ENCODE measurements at places on chromosomes 13 and 19.

DNA sequence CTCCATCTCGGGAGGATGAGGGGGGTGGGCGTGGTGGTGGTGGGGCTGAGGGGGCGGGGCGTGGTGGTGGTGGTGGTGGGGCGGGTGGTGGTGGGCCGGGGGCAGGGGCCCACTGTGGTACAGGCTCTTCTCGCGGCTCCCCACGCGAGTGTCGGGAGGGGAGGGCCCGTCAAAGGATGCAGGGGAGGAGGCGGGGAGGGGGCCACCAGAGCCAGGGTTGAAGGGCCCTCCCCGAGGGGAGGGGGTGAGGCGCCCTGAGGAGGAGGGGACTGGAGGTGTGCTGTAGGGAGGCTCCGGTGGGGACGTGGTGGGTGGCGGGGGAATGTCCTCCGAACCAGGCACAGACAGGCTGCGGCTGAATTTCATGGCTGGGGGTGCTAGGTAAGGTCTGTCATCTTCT, 19.6 kb downstream of the C19orf81 start:
- H3K27ac ChIP-seq = no peak overlapping the region
- H3K4me1 ChIP-seq = no peaks in the 10 kb centered on the region
- no peak overlapping the region for H3K4me3 ChIP-seq
- peaks cover 22% of the 10 kb centered on the region for H3K27me3 ChIP-seq

GRCh38 chr19:49570997-49571676, 9.2 kb downstream of the NOSIP start:
- peaks cover 21% of the 10 kb centered on the region for H3K4me1 ChIP-seq
- peak overlapping the region; percentile 88 for H3K27ac ChIP-seq
- DNase-seq = peak; percentile 47
- no peaks in the 10 kb centered on the region for H3K27me3 ChIP-seq
- no peaks in the 10 kb centered on the region for H3K36me3 ChIP-seq

DNA sequence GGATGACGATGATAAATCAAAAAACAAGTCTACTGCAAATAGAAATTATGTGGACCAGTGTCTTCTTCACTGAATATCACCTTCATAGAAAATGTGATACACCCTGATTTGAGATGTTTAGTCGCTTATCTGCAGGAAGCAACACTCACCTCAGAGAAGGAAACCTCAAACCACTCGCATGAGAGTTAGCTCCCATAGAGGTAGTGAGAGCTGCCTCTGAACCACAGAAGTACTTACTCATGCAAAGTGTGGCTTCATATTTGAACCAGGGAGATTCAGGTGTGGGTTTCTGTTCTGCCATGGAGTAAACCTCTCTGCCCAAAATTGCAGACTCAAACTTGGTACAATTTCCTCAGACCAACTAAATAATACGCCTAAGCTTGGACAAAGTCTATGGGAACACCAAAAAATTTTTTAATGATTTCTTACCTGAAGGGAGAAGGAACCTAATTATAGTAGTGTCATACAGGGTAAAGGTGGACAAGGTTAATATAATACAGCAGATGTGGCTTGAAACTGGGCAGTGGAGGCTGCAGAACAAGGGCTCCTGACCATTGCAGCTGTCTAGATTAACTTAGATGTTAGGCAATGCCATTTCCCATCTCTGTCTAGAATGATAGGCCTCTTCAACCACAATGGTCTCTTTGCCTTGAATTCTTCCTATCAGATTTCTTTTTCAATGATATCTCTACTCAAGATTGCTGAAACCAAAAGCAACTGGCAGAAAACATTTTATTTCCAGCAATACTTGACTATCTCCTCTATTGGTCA, 29.6 kb upstream of the RCBTB2 start:
- no peak for DNase-seq
- H3K27me3 ChIP-seq = no peaks in the 10 kb centered on the region
- H3K27ac ChIP-seq = no peak overlapping the region
- no peak overlapping the region for H3K4me3 ChIP-seq
- no peaks in the 10 kb centered on the region for H3K4me1 ChIP-seq
- H3K36me3 ChIP-seq = no peaks in the 10 kb centered on the region

DNA sequence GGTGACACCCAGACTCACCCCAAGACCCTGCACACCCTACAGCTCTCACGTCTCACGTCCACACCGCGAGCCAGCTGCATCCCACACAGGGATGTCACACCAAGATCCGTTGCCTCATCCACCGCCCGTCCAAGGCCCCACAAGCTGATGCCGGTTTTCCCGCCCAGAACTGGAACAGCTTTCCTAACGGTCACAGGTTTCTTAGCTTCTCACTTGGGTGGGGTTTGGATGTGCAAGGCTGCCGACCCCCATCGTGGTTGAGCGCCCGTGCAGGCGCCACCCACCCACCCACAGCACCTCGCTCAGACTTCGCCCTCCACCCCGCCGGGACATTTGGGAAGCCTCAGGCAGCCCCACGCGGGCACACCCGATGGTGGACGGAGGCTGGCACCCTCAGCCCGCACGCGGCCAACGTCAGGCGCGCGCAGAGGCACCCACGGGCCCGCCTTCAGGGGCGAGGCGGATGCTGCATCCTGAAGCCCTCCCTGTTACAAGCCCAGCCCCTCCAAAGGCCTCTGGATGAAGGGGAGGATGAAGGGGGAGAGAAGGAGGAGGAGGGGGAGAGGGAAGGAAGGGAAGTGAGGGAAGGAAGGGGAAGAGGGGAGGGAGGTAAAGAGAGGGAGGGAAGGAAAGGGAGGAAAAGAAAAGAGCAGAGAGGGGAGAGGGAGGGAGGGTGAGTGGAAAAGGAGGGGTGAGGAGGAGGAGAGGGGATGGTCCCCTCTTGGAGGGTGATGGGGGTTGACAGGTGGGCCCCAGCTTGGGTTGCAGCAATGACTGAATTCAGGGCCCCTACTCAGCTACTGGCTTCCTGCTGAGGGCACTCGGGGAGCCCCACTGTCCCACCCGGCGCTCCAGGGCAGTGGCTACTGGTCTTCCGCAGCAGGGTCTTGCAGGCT, 12.8 kb downstream of the ONECUT3 start:
- H3K36me3 ChIP-seq = peaks cover 10% of the 10 kb centered on the region
- peaks cover 16% of the 10 kb centered on the region for H3K4me1 ChIP-seq
- H3K27ac ChIP-seq = no peak overlapping the region
- DNase-seq = no peak

DNA sequence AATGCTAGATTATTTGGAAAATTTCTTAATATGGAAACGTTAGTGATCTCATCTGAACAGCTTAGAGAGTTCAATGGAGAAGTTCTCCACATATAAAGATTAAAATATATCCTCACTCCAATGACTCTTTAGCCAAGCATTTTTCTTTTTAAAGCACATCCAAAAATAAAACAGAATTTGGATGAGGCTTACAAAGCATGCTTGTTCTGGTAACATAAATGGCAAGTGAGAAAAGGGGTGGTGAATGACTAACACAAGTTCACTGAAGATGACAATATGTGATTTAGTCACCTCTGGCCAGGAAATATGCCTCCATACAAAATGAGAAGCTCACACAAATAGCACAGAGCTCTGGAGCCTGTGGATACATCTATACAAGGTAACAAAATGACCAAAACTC, 253.0 kb downstream of the PCDH20 start:
- no peaks in the 10 kb centered on the region for H3K4me1 ChIP-seq
- H3K36me3 ChIP-seq = no peaks in the 10 kb centered on the region
- DNase-seq = no peak
- no peaks in the 10 kb centered on the region for H3K27me3 ChIP-seq
- no peak overlapping the region for H3K27ac ChIP-seq
- H3K4me3 ChIP-seq = no peak overlapping the region

DNA sequence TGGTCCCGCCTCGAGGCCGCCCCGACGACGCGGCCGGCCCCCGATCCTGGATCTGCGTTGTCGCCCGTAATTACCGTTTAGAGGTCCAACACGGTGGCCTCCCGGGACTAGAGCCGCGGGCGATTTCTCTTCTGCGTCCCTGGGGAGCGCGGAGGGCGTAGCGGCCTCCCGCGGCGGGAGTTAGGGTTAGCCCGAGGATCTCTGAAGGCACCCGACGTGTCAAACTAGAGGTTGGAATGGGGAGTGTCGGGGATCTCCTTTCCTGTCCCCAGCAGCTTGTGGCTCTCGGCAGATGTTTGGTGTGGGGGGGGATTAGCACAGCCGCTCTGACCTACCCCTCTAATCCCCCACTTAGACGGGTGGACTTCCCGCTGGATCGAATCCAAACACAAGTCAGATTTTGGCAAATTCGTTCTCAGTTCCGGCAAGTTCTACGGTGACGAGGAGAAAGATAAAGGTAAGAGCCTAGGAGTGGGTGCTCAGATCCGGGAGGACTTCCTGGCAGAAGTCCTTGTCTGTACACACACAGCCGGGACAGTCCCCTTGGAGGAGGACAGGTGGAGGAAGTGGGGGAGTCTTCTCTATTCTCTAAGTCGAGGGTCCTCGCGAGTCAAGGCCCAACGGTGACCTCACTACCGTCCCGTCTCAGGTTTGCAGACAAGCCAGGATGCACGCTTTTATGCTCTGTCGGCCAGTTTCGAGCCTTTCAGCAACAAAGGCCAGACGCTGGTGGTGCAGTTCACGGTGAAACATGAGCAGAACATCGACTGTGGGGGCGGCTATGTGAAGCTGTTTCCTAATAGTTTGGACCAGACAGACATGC, 581 bp downstream of the CALR start:
- peak overlapping the region; percentile 98 for H3K4me3 ChIP-seq
- H3K27me3 ChIP-seq = peaks cover 18% of the 10 kb centered on the region
- H3K27ac ChIP-seq = peak overlapping the region; percentile 97
- DNase-seq = no peak
- H3K36me3 ChIP-seq = no peaks in the 10 kb centered on the region

- H3K4me1 ChIP-seq = peaks cover 6% of the 10 kb centered on the region
- peak; percentile 68 for DNase-seq
- H3K36me3 ChIP-seq = peaks cover 4% of the 10 kb centered on the region
Observed at GRCh38 chr19:4575267-4576015, 16.0 kb upstream of the SEMA6B start.

- H3K27me3 ChIP-seq = peaks cover 5% of the 10 kb centered on the region
- DNase-seq = peak; percentile 69
- no peak overlapping the region for H3K27ac ChIP-seq
Observed at GRCh38 chr19:44807652-44808462, 1.0 kb upstream of the BCAM start.

GRCh38 chr13:60268203-60268555, 104.5 kb upstream of the DIAPH3 start:
- no peak for DNase-seq
- H3K27me3 ChIP-seq = no peaks in the 10 kb centered on the region
- no peaks in the 10 kb centered on the region for H3K36me3 ChIP-seq
- H3K27ac ChIP-seq = no peak overlapping the region
- no peaks in the 10 kb centered on the region for H3K4me1 ChIP-seq

- no peak overlapping the region for H3K4me3 ChIP-seq
- peaks cover 14% of the 10 kb centered on the region for H3K4me1 ChIP-seq
- peaks cover 2% of the 10 kb centered on the region for H3K27me3 ChIP-seq
- H3K36me3 ChIP-seq = no peaks in the 10 kb centered on the region
Observed at GRCh38 chr13:66520511-66521355, 709.4 kb downstream of the PCDH9 start.

DNA sequence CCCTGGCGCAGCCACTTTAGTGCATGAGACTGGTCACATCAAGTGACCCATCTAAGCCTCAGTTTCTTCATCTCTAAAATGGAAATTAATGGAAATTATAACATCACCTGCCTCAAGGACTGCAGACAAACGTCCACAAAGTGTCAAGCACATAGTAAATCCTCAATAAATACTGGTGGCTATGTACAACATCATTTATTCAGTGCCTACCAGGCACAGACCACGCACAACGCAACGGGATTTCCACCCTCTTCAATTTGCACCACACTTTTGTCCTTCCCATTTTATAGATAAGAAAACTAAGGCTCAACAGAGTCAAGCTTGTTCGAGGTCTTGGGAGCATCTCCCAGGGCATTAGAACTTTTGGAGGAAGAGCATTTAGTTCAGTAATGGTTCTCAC, 1.4 kb downstream of the ELAVL1 start:
- H3K27ac ChIP-seq = peak overlapping the region; percentile 97
- no peak for DNase-seq
- H3K36me3 ChIP-seq = no peaks in the 10 kb centered on the region

- H3K4me1 ChIP-seq = no peaks in the 10 kb centered on the region
- H3K27me3 ChIP-seq = peaks cover 18% of the 10 kb centered on the region
- DNase-seq = no peak
- no peak overlapping the region for H3K4me3 ChIP-seq
Observed at GRCh38 chr19:3784607-3785450, 1.4 kb downstream of the MATK start.

DNA sequence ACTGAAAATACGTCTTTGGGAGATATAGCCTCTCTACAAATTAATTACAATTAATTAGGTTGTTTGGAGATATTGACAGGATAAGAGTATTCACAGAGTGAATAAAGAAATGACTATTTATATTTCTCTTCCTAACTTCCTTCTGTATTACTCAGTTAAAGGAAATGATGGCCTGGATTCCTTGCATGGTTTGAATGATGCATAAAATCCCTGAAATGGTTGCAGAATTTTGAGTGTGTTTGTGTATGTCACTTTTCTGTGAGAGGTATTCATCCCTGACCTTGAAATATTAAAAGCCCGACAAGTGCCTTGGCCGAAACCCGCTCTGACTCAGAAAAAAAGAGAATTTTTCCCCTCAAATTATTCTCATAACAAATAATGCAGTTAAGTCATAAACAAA, 90.0 kb downstream of the PDS5B start:
- DNase-seq = no peak
- H3K4me3 ChIP-seq = no peak overlapping the region
- H3K27me3 ChIP-seq = no peaks in the 10 kb centered on the region
- H3K27ac ChIP-seq = no peak overlapping the region

GRCh38 chr13:32472194-32472621, 44.3 kb upstream of the N4BP2L1 start:
- no peak overlapping the region for H3K27ac ChIP-seq
- no peak for DNase-seq
- H3K4me3 ChIP-seq = no peak overlapping the region
- peaks cover 2% of the 10 kb centered on the region for H3K27me3 ChIP-seq
- no peaks in the 10 kb centered on the region for H3K4me1 ChIP-seq
- no peaks in the 10 kb centered on the region for H3K36me3 ChIP-seq

GRCh38 chr13:112790735-112791641, 101.2 kb downstream of the ATP11A start:
- H3K27ac ChIP-seq = no peak overlapping the region
- H3K4me1 ChIP-seq = no peaks in the 10 kb centered on the region
- DNase-seq = no peak
- peaks cover 6% of the 10 kb centered on the region for H3K36me3 ChIP-seq
- peaks cover 1% of the 10 kb centered on the region for H3K27me3 ChIP-seq

DNA sequence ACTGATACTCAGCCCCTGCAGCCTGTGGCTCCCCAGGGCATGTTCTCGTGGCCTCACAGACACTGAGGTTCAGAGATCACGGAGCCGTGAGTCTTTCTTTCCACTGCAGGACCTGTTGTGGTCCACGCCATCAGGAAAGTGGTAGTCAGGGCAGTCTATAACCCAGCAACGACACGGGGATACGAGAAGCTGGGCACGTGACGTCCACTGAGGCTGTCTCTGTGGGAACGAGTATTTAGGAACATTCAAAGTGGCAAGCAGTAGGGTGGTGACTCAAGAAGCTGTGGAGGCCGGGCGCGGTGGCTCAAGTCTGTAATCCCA, 29.6 kb upstream of the CCNE1 start:
- H3K4me3 ChIP-seq = no peak overlapping the region
- no peak for DNase-seq
- no peak overlapping the region for H3K27ac ChIP-seq
- no peaks in the 10 kb centered on the region for H3K36me3 ChIP-seq

All from glutamatergic neuron (in vitro differentiated cells).